Fibroblast of skin of abdomen (primary cell): ENCODE measurements at places on chromosomes 5 and 9.

DNA sequence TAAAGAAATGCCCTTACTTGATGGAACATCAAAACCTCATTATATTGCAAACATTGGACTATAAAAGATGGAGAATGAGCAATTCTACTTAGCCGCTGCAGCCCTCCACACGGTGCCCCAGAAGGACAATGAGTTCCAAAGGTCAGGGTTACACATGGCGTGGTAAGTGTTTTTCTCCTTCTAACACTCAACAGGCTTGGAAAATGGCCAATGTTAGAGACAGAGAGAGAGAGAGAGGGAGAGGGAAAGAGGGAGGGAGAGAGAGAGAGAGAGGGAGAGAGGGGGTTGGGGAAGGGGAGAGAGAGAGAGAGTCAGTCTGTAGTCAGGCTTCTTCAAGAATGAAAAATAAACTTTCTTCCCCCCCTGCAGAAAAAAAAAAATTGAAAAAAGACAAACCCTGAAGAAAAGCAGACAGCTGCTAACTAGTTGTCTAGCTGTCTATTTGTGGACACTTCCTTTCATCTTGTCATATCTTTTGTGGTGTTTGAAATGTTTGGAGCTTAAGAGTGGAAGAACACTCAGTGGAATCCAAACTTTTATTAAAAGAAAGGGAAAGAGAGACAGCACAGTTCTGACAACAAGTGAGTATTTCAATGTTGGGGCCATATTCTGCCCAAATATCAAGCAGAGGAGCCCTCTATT lies 324.8 kb downstream of the TMEM38B start:
- DNase-seq = no peak

GRCh38 chr5:140633501-140633900 lies 526 bp upstream of the CD14 start:
- DNase-seq = no peak

GRCh38 chr5:155522540-155522939 lies 509.0 kb downstream of the KIF4B start:
- DNase-seq = no peak

DNA sequence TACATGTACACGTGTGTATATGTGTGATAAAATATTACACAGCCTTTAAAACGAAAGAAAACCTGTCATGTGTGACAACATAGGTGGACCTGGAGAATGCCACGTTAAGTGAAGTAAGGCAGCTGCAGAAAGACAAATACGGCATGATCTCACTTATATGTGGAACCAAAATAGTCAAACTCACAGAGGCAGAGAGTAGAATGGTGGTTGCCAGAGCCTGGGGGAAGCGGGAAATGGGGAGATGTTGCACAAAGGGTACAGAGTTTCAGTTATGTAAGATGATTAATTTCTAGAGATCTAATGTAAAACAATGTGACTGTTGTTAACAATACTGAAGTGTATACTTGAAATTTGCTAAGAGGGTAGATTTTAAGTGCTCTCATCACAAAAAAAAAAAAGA lies 34.8 kb downstream of the ADAMTS12 start:
- DNase-seq = no peak

DNA sequence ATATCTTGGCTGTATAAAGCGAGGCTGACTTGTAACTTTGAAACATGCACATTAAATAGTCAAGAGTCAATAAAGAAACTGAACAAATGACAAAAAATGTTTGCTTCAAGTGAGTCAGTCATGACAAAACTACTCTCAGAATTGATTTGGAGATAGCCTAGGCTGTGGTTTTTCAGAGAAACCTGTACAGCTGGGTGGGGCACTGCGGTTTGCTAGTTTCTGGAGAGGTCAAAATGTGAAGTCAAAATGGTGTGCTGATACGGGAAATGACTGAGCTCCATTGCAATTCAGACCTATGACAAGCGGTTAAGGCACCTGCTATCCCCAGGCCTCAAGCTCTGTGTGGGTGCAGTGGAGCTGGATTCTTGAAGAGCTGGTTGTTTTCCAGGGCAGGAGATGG lies 10.3 kb upstream of the CD180 start:
- DNase-seq = no peak

- no peak for DNase-seq
These were observed 12.3 kb downstream of the PPP2R2B start for GRCh38 chr5:146866263-146866662.

DNA sequence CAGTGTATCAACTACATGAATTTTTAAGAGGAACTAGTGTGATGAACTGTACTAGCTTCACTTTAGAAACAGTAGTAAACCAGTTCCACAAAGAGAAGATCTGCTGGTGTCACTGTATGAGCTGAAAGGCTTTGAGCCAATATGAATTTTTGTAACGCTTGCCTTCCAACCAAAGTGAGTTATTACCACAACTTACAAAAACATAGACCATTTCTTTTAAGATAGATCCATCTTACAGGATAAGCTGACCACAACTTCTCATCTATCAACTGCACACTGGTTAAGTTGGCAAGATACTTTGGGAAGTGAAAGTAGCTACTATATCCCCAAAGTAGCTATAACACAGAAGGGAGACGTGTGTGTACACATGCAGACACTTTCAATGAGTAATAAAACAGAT lies 849.6 kb upstream of the DMAC1 start:
- peak; percentile 75 for DNase-seq

DNA sequence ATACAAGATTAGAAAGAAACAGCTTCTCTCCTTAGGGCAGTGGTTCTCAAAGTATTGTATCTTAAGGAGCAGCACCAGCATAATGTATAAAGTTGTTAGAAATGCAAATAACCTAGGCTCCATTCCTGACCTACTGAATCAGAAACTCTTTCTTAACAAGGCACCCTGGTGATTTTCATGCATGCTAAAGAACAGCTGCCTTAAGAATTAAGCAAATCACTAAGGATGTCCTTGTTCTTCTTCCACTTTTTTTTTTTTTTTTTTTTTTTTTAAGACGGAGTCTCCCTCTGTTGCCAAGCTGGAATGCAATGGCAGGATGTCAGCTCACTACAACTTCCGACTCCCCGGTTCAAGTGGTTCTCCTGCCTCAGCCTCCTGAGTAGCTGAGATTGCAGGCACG lies 1095.2 kb upstream of the EDIL3 start:
- DNase-seq = no peak

DNA sequence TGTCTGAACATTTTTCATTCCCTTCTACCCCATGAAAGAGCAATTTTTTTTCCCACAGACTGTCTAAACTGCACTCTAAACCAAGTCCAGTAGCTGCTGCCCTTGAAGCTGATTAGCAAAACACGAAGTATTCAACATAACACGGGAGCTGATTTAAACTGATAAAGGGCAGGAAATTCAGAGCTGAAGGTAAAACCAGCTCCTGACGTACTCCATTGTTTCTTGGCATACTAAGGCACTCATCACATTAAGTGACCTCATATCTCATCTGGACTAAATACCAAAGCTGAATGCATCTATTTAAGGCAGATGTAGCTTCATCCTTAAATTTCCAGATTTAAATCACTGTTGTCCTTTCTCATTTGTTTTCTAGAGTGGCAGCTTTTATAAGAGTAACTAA lies 12.0 kb downstream of the GDF9 start:
- no peak for DNase-seq

- DNase-seq = peak; percentile 58
These were observed 35.6 kb upstream of the HAND1 start for GRCh38 chr5:154513669-154514084.

DNA sequence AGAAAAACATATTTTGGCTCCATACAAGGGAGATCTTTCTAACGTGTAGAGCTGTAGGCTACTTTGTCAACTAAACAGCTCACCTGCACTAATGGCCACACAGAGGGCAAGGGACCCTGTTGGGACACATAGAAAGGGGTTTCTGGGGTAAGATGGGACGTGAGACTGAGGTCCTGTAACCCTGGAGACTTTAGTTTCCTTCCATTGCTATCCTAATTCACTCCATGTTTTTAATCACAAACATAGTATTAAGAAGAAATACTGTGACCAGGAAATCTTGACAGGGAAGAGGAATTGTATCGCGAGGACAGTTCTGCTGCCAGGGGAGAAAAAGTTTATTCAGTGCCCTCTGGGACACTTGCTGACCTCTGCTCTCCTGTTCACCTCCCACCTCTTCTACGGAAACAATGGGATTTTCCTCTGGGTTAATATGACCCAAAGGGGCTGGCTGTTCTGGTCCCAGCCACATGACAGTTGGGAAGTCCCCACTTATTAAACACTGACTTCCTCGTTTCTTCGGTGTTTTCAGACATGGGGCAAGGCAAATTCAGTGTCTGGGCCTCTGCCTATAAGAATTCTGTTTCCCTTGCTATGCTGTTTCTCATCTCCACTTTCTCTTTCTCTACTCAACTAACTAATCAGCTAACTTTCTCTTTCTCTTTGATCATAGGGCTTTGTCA lies 106.9 kb upstream of the SEMA6A start:
- DNase-seq = no peak

DNA sequence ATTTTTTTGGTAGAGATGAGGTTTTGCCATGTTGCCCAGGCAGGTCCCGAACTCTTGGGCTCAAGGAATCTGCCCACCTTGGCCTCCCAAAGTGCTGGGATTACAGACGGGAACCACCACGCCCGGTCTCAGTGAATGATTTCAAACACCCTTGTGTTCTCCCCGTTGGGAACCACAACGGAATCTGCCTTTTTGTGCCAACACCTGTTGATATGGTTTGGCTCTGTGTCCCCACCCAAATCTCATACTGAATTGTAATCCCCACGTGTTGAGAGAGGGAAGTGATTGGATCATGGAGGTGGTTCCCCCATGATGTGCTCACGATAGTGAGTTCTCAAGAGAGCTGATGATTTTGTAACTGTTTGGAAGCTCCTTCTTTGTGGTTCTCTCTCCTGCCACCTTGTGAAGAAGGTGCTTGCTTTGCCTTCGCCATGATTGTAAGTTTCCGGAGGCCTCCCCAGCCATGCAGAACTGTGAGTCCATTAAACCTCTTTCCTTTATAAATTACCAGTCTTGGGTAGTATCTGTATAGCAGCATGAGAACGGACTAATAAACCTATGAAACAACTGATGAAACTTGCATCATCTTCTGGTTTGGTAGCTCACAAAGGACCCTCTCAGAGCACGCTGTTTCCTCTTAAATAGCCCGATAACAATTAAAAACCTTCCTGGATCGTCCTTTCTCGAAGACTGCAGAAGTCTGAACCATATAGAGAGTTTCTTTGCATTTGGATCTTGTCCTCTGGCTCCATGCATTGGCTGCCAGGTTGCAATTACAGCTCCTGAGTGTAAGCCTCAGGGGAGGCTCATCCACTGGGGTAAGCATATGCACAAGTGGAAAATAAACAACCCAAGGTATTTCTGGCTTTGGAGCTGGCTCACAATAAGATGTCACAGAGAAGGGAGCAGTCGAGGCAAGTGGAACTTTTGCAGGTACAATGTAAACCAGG lies 91.5 kb downstream of the SPRY4 start:
- DNase-seq = no peak

DNA sequence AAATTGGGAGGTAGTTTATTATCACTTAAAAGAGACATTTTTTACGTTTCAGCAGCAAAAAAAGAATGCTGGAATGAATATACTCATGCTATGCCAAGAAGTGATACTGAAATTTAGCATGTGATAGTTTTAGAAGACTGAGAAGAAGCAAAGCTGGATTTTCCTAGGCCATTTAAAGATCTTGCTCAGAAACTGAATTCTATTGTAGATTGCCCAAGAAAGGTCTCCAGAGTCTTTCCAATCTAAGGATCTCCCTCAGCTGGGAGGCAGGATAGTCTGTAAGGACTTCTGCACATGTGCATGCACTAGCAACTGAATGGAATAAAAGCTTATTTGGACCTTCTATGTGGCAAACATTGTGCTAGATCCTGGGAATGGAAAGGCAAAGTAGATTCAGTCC lies 334.5 kb downstream of the DTWD2 start:
- DNase-seq = no peak

DNA sequence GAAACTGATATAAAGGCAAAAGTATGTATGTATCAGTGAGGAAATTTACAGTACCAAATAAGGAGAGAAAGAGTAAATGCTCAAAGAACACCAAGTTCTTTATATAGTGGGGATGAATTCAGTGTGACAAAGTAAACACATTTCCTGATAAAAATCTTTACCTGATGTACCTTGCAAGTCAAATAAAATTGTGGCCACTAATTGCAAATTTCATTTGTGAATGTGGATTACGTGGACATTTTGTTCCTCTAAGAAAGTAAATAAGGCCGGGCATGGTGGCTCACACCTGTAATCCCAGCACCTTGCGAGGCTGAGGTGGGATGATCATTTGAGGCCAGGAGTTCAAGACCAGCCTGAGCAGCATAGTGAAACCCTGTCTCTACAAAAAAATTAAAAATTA lies 25.7 kb downstream of the CEP120 start:
- DNase-seq = no peak
